ENCODE measurements at places on chromosomes 6 and 20. TPM values are rescaled to one million over a fixed set of nuclear protein-coding genes. Genes with fewer than 3 reads are reported as not detected.

DNA sequence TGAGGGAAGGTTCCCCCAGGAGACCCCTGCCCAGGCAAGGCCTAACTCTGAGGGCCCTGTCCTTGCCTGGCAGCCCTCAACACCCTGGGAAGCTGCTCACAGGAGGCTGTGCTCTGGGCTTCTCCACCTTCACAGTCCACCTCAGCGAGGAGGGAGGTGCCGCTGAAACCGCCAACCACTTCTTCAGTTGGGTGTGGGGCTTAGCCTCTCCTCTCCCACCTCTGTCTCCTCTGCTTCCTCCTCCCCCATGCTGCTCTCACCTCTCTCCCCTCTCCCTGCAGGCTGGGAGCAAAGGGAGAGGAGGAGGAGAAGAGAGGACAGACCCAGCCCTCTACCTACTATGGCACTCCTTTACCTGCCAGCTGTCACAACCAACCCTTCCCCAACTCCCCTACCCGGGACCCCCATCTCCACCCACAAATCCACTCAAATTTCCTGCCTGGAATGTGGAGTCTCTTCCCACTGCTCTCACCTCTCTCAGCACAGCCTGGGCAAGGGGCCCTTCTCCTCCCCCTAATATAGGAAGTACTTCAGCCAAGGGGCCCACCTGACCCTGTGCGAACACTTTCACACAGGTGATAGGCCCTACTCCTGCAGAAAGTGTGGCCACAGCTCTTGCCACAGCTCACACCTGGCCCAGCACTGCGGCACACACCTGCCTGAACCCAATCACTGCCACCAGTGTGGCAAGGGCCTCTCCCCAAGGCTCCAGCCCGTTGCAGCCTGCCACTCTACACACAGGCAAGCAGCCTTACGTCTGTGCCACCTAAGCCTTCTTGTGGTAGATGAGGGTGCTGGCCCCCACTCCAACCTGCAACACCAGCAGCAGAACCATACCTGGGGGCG lies 7.2 kb downstream of the RING1 start:
- no peak for DNase-seq

- DNase-seq: peak; percentile 93
These were observed at the start of gene PIGU for GRCh38 chr20:34676642-34677373. Gene PIGU (minus strand): TSS chr20:34677092. CDS start chr20:34677085, 7 bp downstream.

Gene SYCP2L
- 2.2 TPM for polyA plus RNA-seq

- DNase-seq: no peak
These were observed 184.5 kb upstream of the MARCKS start for GRCh38 chr6:113672491-113673149.
